ENCODE measurements at places on chromosomes 7 and 10.
A peak's percentile ranks its signal among the peaks of the same experiment; 100 is the strongest.

DNA sequence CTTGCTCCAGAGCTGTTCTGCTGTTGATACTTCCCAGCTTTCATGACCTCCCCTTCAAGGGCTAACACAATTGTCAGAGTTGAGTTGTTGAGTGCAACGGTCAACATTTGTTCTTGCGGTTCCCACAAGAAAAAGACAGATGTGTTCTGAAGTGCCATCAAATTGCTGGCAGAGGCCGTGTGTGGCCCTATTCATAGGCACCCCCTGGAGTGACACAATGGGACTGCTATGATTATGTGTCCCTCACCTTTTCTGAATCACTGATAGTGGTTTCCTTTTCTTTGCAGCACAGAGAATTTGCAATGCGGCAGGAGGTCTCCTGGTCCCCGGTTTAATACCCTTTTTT is 5.8 kb upstream of the IGFBP1 start:
- DNase-seq: no peak

DNA sequence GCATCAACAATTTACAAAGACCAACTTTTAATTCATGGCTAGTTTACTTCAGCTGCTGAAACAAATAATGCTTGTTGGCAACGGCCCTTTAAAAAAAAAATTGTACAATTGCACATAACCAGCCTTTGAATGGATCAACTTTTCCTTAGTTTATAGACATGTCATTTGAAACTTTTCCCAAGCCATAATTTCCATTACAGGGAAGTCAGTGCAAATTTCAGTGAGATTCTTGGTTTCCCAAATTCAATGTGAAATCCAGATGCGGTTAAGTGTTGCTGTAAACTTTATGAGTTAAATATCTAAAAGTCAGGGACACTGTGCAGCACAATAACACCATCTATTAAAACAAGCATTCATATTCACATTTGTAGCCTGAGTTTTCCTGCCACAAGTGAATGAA is 182.2 kb downstream of the JAZF1 start:
- no peak for DNase-seq

GRCh38 chr10:86350897-86351296 is 15.7 kb downstream of the GRID1 start:
- DNase-seq: no peak

DNA sequence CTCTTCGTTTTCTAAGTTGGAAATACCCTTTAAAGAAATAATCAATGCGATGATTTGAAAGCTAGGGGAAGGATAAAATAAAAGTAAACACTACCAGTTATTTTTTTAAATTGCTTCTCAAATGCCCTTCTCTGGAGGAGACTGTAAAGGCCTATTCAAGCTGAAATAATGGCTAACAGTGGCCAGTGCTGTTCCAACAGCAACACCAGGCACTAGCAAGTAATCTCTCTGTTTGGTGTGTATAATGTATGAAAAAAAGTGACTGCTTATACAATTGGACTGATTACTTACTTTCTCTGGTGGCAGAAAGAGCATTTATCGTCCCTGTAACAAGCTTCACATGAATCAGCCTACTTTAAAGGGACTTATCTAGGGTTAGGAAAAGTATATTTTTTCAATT is 102.7 kb downstream of the CSTF2T start:
- no peak for DNase-seq

DNA sequence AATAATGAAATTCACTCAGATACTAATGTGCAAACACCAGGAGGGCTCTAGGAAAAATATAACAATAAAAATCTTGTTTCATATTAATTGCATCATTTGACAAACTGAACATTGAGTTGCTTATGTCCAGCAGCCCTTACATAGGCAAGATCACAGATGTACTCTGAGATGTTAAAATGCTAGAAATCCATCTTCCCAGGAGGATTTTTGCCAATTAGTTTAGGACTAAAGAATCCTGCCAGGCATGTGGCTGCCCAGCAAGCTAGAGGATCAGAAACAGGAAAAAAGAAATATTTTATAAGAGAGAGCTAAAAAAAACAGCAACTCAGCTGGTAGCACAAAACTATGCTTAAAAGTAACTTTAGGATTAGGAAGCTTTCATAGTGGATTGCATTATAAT is 407.8 kb downstream of the NXPH1 start:
- DNase-seq: no peak

- peak; percentile 10 for DNase-seq
Observed at GRCh38 chr7:152025937-152026890, 740 bp downstream of the GALNT11 start.

DNA sequence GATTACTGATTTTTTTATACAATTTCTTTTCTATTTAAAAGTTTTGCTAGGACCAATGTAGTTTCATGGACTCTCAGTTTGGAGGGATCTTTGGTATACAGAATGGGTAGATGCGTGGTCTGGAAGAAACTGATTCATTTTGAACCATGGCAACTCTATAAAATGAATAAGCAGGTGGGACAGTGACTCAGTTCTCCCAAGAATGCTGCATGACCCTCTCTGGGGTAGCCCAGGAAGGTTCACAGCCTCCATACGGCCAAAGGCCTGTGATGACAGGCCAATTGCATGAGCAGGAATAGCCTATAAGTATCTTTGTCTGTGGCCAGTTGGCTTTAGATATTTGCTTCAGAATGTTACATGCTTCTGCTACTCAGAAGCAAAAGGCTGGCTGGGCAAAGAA is 113.3 kb upstream of the RSU1 start:
- DNase-seq: no peak

DNA sequence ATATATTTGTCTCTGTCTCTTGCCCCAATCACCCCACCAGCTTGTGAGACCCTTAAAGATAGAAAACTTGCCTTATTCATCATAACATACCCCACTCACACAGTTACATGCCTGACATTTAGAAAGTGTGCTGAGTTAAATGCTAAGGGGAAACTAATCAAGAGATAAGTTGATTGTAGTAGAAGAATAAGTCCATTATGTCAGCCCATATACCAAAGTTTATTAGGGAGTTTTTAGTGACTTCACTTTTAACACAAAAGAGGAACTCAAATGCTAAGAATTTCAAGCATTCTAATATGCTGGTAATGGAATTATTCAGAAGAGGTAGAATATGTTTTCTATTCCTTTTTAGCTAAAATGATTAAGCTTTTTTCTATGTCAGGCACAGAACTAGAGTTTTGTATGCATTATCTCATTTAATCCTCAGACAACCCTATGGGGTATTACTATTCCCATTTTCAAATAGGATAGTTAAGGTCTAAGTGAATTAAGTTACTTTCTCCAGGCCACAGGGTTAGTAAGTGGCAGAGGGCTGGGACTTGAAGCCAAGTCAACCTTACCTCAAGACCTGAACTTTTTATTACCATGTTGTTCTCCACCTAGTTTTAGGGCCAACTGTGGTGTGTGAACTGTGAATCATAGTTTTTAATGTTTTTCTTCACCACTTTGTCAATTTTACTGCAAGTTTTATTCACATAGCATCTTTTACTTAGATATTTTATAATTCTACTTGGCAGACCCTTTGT is 19.6 kb downstream of the ASAH2 start:
- no peak for DNase-seq

GRCh38 chr7:12222889-12223579 is 11.9 kb downstream of the TMEM106B start:
- no peak for DNase-seq

- DNase-seq: no peak
Observed at GRCh38 chr10:11598712-11599397, 12.6 kb downstream of the USP6NL start.

GRCh38 chr10:32109603-32110002 is 53.4 kb upstream of the KIF5B start:
- no peak for DNase-seq

GRCh38 chr10:87761153-87761552 is 56.9 kb downstream of the ATAD1 start:
- DNase-seq: no peak

DNA sequence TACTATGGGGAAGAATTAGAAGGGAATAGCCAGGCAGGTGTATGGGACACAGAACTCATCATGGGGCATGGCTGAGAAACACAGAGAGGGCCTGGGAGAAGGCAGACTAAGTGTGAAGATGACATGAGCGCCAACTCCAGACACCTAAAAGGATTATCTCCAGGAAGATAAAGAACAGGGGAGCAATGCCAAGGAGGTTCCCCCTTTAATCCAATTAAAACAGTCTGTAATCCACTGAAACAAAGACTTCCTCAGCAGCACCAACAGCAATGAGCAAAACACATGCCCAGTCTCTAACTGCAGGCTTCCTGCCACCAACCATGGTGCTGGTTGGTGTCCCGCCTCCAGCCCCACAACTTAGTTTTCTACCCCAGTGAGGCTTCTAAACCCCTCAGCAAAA is 108.9 kb downstream of the GRID1 start:
- DNase-seq: no peak

DNA sequence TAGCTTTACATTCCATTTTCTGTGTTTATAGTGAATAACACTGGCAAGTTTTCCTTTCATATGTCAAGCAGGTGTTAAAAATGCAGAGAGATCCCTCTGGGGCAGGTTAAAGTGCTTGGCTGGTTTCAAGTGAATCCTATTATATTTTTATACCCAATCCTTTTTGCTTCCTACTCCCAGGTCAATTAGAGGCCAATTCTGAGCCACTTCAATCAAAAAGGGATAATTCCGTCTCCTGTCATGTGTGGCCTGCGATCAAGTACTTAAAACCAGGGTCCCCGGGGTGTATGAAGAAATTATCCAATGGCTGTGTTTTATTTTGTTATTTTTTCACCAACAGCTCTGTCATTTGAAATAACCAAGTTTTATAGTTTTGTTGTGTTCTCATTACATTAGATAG is 313.2 kb downstream of the PRPF18 start:
- DNase-seq: no peak

DNA sequence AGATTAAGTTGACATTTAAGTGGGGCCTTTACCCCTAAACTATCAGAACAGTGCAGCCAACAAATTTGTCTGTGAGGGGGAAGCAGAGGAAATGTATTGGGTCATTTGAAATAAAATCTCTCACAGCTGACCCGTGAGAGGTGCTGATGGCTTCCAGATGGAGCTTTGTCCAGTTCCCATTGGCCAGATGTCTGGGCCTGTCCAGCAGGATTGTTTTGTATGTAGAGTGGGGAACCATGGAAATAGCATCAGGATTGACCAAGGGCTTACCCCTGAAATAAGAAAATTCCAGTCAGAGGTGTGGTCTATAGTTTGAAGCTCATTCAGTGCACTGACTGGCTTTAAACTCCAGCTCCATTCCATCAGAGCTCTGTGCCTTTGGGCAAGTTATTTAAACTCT is 50.6 kb downstream of the INHBA start:
- DNase-seq: no peak

GRCh38 chr7:44978511-44979366 is at the start of gene MYO1G:
MYO1G (minus strand) TSS chr7:44979015; CDS start chr7:44978961, 54 bp downstream.
- DNase-seq: peak; percentile 93

- DNase-seq: no peak
Observed at GRCh38 chr7:108234971-108235450, 104.8 kb upstream of the LAMB4 start.

DNA sequence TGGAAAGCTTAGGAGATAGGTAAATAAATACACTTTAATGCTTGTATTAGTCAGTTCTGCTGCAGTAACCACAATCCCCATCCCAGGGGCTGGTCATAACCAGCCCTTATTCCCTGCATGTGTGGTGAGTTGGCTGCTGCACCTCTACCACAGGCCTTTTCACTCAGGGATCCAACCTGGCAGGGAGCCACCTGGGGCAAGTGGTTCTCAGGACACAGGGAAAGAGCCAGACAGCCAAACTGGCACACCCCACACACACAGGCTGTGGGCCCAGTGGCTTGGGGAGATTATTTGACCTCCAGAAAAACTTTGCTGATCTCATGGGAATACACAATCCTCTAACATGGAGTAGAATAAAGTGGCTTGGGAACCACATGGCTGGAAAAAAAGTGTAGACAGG is 400.0 kb upstream of the RNF32 start:
- no peak for DNase-seq

DNA sequence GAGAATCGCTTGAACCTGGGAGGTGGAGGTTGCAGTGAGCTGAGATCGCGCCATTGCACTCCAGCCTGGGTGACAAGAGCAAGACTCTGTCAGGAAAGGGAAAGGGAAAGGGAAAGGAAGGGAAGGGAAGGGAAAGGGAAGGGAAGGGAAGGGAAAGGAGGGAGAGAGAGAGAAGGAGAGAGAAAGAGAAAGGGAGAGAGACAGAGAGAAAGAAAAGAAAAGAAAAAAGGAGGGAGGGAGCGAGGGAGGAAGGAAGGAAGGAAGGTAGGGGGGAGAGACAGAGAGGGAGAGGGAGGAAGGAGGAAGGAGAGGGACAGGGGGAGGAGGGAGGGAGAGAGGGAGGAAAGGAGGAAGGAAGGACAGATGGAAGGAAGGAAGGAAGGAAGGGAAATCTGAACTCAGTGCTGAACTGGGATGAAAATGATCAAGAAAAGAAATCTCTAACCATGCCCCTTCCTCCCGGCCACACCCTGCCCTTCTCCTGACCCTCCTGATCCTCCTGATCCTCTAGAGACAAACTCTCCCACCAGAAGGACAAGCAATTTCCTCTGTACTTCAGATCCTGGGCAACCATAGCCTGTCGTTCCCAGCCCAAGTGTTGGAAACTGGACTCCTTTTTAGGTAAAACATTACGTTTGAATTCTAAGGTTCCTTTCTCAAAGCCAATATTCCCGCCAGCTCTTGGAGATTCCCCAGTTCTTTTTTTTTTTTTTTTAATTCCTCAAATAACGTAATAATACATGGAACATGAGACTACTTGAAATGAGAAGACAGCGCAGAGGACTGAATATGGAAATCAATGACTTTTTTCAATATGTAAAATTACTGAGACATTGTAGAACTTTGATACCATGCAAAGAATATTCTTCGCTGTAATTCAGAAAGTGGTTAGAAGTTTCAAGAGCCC is 32.1 kb downstream of the NMT2 start:
- DNase-seq: no peak

GRCh38 chr10:84178160-84178609 is 4.6 kb downstream of the GPR15LG start:
- DNase-seq: no peak

DNA sequence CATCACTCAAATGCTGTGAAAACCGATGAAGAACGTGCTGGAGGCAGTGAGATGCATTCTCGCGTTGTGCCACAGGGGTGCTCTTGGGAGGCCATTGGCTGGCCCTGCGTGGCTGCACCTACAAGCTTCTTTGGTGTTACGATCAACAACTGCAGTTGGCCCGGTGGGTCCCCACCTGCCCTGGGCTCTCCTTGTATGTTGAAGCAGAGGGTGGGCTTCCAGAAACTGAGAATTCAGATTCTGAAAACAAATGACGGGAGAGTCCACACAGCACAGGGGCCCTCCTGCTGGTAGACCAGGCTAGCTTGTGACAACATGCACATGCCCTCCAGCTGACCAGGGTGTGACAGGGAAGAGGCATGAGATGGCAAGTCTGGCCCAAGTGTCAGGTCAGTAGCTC is 23.7 kb upstream of the DDC start:
- no peak for DNase-seq

Measured in CD8-positive, alpha-beta T cell (primary cell).